Right renal cortex interstitium (tissue), 3 donors: ENCODE measurements at places on chromosomes 7 and 10. TPM values are rescaled to one million over a fixed set of nuclear protein-coding genes. Genes with fewer than 3 reads are reported as not detected.

DNA sequence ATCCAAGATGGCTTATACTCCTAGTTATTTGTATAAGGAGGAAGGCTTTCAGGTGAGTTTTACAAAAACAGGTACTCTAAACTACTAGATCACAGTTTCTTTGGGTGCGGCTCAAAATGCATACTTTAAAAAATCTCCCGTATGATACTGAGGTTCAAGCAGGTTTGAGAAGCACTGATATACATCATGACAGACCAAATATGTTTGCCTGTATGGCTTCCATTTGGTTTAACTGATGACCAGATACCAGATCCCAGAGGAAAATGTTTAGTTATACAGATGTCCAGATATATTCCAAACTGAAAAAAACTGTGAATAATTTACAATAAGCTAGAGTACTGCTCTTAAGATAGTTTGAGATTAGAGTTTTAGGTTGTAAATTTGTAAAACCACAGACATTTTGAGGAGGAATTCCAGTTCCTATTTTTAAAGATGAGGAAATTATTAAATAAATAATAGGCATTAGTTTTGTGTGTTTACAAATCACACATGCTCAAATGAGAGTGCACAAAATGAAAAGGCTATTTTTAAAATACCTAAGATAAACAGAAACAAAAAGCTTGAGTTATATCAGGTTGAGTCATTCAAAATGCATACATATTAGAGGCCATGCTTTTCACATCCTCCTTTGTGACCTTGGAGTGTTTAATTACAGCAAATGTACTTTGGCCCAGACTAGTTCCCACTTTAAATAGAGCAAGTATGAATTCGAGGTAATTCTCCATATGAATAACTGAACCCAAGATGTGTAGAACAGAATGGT is 60.5 kb downstream of the SEMA3C start:
- no peak for DNase-seq

Gene URGCP
- polyA plus RNA-seq: 32.4 TPM

Gene BRAT1
- polyA plus RNA-seq: 22.9 TPM

GRCh38 chr10:89213191-89213808 is 6.2 kb upstream of the CH25H start:
- DNase-seq: no peak

Gene PON3
- polyA plus RNA-seq: 1.5 TPM

DNA sequence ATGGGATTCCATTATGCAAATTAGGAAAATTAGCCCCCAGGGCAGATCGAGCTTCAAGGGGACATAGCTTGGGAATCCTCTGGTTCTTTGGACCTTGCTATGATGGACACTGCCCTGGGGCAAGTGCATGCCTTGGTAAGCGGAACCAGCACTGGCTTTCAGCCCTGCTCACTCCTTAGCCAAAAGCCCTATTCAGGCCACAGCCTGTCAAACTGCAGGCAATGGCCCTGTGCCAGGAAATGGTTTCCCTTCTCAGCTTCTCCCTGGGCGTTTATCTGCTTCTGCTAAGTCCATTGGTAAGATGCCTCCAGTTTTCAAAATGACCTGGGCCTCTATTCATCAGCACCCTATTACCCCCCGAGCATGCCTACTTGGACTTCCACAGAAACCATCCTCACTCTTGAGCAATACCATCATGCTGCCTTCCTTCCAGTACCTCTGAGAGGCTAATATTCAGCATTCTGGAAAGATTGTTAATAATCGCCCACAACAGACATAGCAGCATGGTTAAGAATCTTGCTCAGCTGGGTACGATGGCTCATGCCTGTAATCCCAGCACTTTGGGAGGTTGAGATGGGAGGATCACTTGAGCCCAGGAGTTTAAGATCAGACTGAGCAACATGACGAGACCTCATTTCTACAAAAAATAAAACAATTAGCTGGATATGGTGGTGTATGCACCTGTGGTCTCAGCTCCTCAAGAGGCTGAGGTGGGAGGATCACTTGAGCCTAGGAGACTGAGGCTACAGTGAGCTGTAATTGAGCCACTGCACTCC is 918.6 kb upstream of the AUTS2 start:
- DNase-seq: no peak

- no peak for DNase-seq
These were observed 50.8 kb downstream of the ATAD1 start for GRCh38 chr10:87767253-87767652.

Gene ITPRID1
- not detected for polyA plus RNA-seq

- DNase-seq: no peak
These were observed 521.2 kb upstream of the TEX47 start for GRCh38 chr7:89316584-89317251.

DNA sequence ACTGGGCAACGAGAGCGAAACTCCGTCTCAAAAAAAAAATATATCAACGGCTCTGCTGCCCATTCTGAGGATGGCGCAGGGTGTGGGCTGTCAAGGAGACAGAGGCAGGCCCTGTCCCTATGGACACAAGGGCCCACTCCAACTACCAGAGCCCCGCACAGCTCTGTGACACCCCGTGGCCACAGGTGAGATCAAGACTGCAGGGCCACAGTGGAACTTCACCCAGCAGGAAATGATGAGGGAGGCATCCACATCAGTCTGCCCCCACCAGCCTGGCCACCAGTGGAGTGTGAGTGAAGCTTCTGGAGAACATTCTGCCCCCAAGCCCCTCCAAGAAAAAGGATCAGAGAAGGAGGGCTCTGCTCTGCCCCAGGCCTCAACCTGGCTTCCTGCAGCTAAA is 136.7 kb downstream of the DLG5 start:
- no peak for DNase-seq

GRCh38 chr10:47261556-47261955 is 38.4 kb upstream of the GDF10 start:
- no peak for DNase-seq

- DNase-seq: no peak
These were observed 23.3 kb downstream of the LRRC20 start for GRCh38 chr10:70359017-70359550.

DNA sequence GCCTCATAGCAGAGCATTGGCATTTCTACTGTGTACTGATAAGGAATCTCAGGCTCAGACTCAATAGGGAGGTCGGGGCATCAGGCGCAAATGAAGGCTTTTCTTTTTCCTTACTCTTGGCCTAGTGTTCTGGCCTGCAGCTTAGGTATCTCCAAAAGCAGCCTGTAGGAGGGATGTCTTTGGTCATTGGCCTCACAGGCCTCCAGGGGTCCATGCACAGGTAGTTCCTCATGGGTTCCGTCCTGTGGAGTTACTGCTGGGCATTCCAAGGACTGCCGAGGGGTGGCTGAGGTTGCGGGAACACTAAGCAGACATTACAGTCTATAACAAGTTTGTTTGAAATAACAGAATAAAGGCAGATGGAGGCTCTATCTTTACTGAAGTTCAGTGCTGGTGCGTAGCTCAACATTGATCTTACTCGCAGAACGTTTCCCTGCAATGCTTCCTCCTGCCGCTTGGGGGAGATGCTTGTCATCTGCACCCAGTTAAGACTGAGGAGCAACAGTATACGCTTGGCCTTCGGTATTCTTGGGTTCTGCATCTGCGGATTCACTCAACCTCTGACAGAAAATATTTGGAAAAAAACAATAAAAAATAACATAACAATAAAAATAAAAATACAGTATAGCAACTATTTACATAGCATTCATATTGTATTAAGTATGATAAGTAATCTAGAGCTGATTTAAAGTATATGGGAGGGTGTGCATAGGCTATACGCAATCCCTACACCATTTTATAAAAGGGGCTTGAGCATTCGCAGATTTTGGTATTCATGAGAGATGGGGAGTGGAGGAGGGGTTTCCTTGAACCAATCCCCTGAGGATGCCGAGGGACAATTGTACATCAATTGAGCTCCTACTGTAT is 58.9 kb downstream of the SH2D4B start:
- DNase-seq: no peak

DNA sequence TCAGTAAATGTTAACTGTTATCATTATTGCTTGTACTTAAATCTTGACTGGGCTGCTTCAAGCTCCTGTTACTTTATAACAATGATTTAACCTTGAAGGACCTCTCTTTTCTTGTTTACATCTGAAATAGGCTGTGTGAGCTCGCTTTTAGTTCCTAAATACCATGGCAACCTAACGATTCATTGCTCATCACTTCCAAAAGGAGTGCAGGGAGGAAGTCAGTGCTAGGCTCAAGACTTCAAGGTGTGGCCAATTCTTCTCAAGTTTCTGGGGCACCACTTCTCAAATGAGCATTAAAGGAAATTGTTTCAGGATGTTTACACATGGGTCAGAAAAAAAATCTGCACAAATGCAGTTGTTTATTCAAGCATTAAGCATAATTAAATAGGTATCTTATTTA is 284.2 kb downstream of the MTERF1 start:
- DNase-seq: no peak

DNA sequence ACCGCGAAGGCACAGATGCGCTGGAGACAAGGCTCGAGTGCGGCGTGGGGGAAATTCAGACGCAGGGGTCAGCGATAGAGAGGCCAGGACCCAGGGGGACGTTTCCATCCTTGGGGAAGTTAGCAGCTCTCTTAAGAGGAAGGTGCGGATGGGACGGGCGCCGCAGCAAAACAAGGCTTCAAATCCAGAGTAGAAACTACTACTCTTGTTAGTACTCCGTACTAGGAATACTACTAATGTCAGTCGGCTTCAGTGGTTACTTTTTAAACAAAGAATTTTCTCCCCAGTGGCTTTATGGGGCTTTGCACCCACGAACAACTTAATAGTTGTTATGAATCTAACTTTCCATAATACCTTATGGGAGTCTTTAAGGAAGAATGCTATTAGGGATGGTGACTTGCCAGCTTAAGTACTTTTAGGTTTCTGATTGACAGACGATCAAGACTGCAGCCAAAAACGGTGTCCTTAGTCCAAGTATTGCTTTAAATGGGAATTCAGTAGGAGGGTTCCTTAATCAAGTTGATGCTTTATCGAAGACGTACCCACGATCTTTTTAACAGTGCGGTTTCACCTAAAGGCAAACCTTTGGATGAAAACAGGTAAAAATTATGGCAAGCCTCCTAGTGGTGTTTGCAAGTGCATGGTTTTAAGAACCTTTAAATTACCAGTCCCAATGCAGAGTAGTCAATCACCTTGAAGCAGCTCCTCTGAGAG is 812 bp upstream of the IDE start:
- peak; percentile 57 for DNase-seq

Gene MINDY4
- polyA plus RNA-seq: 10.8 TPM

- DNase-seq: no peak
These were observed 46.6 kb downstream of the CLEC2L start for GRCh38 chr7:139570119-139570518.

Gene COL17A1
- 0.97 TPM for polyA plus RNA-seq

- DNase-seq: no peak
These were observed 39.0 kb downstream of the ADK start for GRCh38 chr10:74189999-74190421.

DNA sequence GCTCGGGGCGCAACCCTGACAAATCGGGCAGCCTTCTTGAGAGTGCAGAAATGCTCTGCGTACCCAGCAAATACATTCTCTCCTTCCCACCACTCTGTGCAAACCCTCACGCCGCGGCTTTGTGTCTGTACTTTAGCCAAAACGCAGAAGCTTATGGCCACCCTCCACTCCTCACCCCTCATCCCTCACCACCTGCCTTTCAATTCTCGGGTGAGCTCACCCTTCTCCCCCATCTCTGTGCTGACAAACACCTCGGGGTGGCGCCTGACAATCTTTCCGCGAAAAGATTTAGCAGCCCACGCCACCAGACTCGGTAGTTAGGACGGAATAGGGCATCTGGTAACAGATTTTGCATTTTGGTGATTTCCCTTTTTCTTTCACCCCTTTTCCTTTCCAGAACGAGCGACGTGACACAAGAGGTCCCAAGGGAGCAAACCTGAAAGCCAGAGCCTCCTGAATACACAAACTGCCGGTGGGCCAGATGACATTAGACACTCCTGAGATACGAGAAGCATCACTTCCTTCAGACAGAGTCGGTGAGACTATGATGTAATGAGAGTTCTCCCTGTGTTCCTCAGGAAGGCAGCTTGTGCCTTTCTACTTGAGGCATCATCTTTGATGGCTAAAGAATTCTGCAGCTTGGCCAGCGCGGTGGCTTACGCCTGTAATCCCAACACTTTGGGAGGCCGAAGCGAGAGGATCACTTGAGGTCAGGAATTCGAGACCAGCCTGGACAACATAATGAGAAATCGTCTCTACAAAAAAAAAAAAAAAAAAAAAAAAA is 671 bp upstream of the ATAD1 start:
- peak; percentile 64 for DNase-seq

GRCh38 chr7:105178177-105178576 is 164.2 kb downstream of the KMT2E start:
- no peak for DNase-seq

Gene PTN
- polyA plus RNA-seq: 197 TPM

Gene CPED1
- polyA plus RNA-seq: 43.0 TPM

Gene PARD3
- 79.3 TPM for polyA plus RNA-seq

Gene CPXM2
- polyA plus RNA-seq: 6.4 TPM

Gene PLEKHS1
- polyA plus RNA-seq: not detected

GRCh38 chr7:19519443-19520021 is 189.3 kb downstream of the POLR1F start:
- no peak for DNase-seq

- DNase-seq: no peak
These were observed 164.6 kb downstream of the GRK5 start for GRCh38 chr10:119371704-119372663.

- DNase-seq: no peak
These were observed 14.5 kb upstream of the PAX4 start for GRCh38 chr7:127632276-127632910.

Gene ABLIM1
- polyA plus RNA-seq: 98.3 TPM

GRCh38 chr10:96272316-96273280 is 1.2 kb upstream of the BLNK start:
- no peak for DNase-seq

GRCh38 chr10:114545071-114545470 is 113.0 kb downstream of the ABLIM1 start:
- DNase-seq: no peak

DNA sequence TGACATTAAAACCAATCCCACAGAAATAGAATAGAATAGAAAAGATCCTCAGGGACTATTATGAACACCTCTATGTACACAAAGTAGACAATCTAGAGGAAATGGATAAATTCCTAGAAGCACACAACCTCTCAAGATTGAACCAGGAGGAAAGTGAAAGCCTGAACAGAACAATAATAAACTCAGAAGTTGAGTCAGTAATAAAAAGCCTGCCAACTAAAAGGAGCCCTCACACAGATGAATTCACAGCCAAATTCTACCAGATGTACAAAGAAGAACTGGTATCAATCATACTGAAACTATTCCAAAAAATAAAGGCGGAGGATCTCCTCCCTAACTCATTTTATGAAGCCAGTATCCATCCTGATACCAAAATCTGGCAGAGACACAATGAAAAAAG is 220.3 kb upstream of the HPS1 start:
- DNase-seq: no peak

Gene NSUN6
- 22.7 TPM for polyA plus RNA-seq

GRCh38 chr10:13830385-13830784 is 243.6 kb downstream of the PRPF18 start:
- no peak for DNase-seq

DNA sequence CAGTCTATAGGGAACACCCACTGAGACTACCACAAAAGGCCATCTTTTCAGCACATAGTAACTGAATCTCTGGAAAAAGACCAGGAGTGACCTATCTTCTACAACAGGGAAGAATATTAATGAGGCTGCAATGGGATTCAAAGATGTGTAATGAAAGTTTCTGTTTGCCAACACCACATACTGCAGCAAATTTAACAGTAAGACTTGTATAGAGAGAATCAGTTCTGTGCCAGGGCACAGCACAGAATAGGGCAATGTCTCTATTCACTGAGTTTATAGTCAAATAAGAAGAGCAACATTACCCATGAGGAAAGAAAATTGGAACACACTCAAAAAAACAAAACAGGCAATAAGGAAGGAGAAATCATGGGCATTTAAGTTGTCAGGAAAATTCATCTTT is 91.4 kb upstream of the PTN start:
- no peak for DNase-seq

Gene TMEM196
- not detected for polyA plus RNA-seq
